ENCODE measurements at places on chromosomes 6 and 20.

DNA sequence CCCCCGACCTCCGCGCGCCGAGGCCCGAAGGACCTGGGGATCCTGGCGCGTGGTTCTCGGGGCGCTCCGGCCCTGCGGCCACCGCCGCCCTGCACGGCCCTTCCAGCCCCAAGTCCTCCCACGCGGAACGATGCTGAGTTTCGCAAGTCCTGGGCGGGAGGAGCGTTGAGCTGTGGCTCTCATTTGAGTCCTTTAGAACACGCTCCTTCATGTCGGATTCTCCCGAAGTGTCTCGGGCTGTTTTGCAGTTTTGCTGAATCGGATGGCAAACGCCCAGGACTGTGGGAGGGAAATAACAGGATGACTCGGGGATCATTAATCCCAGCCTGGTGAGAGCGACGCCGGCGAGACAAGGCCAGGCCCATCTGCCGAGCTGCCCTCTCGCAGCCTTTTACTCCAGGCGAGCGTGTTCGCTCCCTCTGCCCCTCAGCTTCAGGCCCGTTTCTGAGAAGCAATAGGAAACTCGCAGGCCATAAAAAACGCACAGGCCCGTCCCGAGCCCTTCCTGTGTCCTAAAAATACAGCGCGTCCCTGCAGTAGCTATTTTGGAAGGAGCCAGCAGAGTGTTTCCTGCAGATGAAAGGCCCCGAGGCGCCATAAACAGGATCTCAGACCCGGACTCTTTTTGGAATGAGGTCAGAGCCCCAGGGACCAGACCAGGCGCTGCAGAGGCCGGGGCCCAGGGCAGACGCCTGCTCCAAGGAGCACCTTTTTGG, 153.5 kb downstream of the DLL1 start:
- no peak for DNase-seq

GRCh38 chr6:90293319-90293953, 3.2 kb downstream of the BACH2 start:
- DNase-seq: no peak

GRCh38 chr20:56617489-56617888, 11.6 kb upstream of the TFAP2C start:
- DNase-seq: no peak

- DNase-seq: no peak
Observed at GRCh38 chr20:11702721-11703518, 214.8 kb upstream of the BTBD3 start.

DNA sequence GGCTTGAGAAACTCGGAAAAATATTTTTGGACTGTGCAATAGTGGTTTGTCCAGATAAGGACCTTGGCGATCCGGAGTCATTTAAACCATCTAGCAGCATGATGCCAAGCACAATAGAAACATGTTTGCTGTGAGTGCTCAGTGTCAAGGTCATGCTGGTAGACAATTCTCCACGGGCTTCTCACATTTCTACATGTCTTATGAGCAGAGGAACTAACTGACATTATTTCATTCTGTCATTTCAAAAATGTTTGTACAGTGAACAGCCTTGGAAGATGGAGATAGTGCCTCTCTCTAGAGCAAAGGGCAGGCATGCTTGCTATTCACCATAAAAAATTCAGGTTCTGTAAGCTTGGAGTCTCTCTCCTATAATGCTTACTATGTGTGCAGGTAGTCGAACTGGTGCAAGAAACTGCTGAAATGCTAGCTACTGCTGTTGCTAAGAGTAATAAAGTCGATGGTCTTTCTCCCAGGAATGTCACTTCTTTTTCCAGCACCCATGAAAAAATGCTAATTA, 25.4 kb upstream of the CCN2 start:
- DNase-seq: no peak

DNA sequence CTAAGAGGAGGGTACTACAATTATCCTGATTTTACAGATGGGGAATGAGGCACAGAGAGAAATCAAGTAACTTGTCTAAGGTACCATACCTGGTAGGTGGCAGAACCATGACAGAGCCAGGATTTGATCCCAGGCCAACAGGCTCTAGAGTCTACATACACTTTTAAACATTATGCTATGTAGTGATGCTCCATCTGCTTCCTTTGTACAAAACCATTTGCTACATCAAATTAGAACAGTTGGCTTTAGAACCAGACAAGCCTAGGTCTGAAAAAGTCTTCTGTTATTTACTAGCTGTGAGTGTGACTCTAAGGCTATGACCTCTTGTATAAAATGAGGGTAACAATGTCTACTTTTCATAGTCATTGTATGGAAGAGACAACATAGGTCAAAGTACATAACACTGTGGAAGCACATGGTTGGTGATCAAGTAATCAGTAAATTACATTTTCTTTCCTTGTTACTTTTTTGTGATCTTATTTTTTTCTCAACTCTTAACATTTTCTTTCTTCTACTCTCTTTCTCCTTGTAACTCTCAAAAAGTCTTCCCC, 122.1 kb downstream of the PDSS2 start:
- no peak for DNase-seq

GRCh38 chr6:151837223-151837622, 29.7 kb downstream of the ESR1 start:
- no peak for DNase-seq

- no peak for DNase-seq
Observed at GRCh38 chr6:150261997-150262697, 106.7 kb upstream of the IYD start.

DNA sequence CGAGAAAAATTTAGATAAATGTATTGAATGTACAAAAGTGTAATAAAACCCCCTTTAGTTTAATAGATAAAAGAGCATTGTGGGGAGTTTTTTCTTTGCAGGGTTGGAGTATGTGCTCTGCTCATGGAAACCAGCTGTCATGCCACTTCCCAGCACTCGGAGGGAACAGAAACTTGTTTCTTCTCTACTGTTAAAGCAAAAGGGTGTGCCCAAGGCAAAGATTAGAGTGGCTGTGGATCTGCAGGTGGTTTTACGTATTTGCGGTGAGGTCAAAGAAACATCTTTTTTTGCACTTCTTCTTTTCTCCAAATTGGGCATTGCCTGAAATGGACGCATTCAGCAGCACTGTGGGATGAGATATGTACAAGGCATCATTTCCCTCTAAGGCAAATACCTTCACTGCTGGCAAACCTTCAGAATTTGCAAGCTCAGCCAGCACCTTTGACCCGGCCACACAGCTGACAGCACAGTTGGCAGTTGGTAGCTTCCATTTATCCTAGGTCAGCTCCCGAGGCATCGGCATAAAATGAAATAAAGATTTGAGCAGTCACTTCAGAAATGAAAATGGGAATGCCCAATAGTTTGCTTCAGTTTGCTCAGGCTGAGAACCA, 178.4 kb upstream of the EYA4 start:
- no peak for DNase-seq

All from T-helper 22 cell (primary cell).